ENCODE measurements at places on chromosomes 7 and 10.

GRCh38 chr7:128431221-128431620, 21.4 kb upstream of the IMPDH1 start:
- DNase-seq: no peak

DNA sequence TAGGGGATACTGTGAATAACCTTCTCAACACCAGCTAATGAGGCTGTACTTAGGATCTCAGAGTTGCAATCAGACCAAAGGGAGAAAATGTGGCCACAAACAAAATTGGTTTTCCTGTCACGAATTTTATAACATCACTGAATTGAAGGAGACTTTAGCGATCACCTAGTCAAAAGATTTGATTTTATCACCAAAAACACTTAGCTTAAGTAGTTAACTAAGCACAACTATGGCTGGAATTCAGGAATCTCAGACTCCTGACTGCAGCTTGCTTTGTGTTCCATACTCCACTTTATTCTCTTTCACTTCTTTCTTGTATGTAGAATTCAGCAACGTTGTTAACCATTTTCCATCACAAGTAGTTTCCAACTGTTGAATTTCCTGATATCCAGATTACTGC, 152.0 kb downstream of the SLC16A9 start:
- DNase-seq: no peak

DNA sequence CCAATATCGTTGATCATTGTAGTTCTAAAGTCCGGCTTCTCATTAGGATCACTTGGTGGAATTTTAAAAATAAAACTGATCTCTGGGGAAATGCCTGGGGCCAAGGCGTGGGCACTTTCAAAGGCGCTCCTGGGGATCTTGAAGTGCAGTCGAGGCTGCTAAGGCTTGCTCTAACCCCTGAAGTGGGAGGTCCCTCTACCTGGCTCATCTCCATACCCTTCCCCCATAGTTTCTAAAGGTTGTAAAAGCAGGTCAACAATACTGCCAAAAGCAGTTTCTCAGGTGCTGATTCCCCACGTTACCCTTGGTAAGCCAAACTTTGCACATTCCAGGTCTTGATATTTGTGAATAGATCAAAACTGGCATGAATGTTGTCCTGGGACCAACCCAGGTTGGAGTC, 79.0 kb upstream of the SP8 start:
- no peak for DNase-seq

DNA sequence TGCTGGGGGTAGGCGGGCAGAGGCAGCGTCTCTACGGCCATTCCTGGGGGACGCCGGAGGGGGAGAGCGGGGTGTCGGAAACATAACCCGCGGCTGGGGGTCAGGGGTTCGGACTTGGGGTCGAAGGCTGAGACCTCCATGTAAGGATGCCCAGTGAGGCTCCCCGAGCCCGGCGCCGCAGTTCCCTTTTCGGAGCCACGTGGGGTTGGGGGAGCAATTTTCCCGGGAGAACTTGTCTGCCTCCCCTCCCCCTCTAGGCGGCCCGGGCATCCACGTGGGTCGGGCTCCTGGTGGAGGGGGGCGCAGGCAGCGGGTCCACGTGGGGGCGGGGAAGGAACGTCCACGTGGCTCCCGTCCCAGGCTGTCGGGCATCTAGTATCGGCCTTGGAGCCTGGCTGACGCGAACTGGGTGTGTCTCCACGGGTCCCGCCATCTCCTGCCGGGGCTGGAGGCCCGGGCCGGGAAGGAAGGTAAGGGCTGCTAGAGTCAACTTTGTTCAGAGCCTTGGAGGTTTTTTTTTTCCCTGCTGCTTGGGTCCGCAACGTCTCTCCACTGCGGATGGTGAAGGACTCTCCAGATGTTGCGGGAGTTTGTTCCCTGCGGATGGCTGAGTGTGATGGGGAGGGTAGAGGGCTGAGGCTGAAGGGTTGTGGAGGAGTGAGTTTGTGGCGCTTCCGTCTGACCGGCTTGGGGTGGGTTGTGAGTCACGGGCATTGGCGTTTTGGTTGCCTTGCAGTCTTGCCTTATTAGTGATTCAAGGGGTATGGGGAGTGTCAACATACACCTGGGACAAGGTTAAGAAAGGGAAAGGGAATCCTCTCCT, 744 bp downstream of the PPRC1 start:
- peak; percentile 3 for DNase-seq

GRCh38 chr10:129598413-129598812, 131.4 kb downstream of the MGMT start:
- no peak for DNase-seq

- no peak for DNase-seq
Measured at GRCh38 chr10:110461530-110461929, 36.2 kb upstream of the DUSP5 start.

GRCh38 chr10:8617792-8618191, 563.3 kb downstream of the GATA3 start:
- DNase-seq: no peak

DNA sequence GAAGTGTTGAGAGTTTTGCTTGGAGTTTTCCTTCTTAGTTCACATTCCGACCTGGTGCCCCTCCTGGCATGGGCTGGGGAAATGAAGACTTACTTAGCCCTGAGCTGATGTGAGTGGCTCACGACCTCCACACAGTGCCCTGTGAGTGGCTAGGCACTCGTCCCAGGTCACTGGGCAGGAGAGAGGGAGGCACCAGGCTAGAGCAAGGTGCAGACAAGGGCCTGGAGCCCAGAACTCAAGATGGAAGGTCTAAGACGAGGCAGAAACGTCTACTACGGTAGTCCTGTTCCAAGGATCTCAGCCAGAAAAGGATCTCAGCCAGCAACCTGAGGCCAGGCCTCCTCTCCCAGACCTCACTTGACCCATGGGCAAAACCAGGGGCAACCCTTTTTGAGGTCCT, 22.4 kb downstream of the ANXA11 start:
- no peak for DNase-seq

DNA sequence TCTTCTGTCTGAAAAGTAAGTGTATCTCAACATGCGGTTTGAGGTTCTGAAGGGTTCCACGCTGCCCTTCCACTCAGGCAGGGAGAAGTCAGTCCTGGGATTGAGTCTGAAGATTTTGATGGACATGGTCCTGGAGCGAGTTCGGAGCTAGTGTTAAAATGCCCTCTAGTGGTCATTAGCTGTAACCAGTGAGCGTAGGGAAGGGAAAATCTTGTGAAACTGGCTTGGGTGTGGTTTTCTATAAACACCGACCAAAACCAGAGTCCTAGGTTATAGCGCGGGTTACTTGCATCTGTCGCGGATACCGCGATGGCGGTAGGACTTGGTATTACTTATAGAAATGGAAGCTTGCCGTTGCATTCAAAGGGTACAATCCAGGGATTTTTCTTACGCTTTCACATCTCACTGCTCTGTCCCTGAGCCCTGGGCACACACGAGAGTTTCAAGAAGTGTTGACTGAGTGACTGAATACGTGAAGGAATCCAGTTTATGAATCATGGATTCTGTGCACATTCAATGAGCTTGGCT, 348.2 kb upstream of the C7orf33 start:
- peak; percentile 21 for DNase-seq
